ENCODE measurements at places on chromosomes 6 and 20.

DNA sequence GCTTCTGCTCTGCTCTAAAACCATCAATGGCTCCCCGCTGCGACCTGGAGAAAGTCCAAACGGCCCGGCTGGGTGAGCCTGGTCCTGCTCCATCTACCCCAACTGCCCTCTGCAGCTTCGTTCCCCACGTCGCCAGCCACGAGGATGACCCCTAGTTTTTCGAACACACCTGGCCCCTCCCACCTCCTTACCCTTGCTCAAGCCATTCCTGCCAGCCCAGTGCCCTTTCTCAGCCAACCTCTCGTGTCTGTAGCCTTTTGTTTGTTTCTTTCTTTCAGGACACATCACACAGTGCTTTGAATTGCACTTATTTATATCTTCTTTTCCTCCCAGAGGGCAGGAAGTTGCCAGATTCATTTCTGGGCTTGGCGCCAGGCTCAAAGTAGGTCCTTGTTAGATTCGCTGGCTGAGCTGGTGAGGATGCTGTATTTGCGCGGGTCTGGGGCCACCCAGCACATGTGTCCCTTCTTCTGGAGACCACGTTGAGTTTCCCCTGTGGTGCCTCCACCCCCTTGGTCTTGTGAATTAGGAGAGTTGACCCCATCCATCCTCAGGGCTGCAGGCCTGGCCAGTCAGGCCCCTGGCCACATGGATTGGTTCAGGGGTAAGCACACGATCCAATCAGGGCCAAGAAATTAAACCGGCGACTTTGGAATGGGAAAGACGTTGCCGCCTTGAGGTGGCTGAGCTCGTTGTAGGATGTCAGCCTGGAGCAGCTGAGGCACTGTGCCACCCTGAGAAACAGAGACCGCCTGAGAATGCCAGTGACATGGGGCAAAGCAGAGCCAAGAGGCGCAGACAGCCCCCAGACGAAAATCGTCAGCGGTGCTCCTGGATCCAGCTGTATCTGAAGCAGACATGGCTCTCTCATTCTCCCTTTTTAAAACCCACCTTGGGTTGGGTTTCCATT lies 156.0 kb downstream of the CEBPB start:
- DNase-seq: peak; percentile 78

DNA sequence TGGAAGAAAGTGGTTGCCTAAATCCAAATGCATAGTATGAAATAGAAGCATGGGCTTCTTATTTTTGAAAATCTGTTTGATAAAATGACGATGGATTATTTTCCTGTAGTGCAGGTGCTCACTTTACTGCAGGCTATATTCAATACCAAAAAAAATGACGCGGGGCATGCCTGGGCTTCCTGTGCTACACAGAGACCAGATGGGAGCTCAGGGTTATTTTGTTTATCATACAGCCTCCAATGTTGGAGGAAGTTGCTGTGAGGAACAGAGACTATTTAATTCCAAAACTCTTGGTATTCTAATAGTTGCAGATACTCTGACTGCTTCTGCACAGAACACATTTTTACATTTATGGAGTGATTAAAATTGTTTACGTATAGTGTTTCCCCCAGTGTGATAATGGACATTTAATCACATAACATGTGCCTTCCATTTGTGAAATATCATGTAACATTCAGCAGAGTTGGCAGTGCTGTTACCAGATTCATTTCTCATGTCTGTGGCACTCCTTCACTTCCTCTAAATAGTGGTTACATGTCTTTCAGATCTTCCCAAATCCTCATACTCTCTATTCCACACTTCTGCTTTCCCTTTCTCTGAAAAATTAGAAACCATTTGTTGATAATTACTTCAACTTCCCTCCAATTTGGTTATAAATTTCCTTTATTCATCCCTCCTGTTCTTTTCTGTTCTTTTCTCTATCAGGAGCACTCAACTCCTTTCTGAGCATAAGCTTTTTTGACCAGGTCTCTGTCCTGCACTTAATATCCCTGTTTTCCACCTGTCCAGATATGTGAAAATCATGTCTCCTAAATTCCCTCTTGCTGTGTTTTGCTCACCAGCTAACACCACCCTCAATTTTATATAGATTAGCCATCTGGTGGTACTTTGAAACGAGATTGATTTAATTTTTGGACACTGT lies 121.6 kb downstream of the ADGRB3 start:
- no peak for DNase-seq

- no peak for DNase-seq
Observed at GRCh38 chr6:81875782-81876293, 123.4 kb upstream of the TENT5A start.

GRCh38 chr6:21850691-21851090 lies 257.1 kb downstream of the SOX4 start:
- no peak for DNase-seq

DNA sequence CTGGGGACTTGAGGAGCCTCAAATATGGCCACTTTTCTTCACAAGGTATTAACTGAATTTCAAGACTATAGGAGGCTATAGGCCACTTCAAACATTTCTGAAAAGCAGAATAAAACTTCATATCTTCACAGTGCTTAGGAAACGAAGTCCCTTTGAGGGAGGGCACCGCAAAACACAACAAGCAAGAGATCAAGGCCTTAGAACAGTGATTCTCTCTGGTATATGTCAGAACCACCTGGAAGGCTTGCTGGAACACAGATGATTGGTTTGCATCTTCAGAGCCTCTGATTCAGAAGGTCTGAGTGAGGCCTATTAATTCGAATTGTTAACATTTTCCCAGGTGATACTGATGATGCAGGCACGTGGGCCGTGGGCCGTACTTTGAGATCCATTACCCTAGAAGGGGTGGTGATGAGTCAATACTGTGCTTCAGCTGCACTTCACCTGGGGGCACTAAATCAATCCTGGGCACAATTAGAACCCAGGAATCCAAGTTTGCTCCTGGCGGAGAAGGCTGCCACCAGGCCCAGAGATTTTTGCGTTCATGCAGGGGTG lies 10.7 kb downstream of the SUN5 start:
- DNase-seq: no peak

DNA sequence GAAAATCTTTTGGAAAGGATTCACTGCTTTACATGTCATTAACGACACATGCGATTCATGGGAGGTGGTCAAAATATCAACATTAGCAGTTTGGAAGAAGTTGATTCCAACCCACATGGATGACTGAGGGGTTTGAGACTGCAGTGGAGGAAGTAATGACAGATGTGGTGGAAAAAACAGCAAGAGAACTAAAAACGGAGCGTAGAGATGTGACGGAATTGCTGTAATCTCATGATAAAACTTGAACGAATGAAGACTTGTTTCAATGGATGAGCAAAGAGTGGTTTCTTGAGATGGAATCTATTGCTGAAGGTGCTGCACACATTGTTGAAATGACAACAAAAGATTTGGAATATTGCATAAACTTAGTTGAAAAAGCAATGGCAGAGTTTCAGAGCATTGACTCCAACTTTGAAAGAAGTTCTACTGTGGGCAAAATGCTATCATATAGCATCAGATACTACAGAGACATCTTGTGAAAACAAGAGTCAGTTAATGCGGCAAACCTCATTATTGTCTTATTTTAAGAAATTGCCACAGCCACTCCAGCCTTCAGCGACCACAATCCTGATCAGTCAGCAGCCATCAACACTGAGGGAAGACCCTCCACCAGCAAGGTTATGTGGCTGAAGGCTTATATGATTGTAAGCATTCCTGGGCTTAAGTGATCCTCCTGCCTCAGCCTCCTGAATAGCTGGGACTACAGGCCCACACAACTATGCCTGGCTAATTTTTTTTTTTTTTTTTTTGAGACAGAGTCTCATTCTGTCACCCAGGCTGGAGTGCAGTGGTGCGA lies 19.2 kb downstream of the SRSF3 start:
- no peak for DNase-seq

DNA sequence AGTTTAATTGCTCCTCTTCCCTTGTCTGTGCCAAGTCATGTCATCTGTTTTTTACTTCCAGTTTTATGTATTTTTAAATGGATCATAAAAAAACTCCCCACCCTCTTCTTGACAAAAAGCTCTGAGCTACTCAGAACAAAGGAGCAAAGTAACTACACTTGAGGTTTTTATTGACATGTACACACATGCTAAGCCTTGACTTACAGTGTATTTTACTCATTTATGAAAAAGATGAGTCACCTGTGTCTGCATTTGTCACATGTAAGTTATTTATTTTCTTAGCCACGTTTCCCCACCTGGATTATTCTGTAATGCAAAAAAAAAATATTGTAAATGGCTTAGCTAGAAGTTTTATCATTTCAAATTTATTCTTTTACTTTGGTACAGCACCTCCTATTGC lies 628.8 kb upstream of the SLC35B3 start:
- DNase-seq: no peak

DNA sequence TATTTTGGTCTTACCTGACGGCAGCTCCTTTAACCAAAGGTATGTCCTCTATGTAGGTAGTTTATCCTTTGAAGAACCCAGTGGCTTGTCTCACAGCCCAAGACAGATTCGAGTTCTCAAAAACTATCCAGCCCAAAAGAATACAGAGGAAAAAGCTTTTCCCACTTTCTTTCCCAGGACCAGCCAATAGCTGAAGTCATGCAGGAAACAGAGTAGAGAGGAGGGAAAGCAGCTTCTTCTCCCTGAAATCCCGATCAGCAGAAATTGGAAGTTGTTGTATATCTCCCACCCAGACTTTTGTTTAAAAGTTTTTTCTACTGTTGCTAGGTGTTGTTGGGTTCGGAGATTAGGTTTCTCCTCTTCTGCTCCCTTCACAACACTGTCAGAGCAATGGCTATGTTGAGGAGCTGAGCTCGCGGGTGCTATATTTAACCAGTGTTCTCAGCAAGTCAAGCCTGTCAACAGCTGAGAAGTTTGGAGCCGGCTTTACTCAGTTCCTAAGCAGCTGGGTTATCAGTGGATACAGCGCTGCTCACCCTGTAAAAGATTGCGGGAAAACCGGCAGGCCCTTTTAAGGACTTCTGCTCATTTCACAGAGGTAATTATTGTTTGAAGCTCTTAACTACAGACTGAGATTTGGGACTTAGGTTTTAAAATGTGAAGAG lies at the start of gene FILIP1:
FILIP1 (minus strand) TSS at position 401 of the 665 bp plus-strand sequence. CDS start 78,828 bp downstream, outside the sequence.
- DNase-seq: no peak

DNA sequence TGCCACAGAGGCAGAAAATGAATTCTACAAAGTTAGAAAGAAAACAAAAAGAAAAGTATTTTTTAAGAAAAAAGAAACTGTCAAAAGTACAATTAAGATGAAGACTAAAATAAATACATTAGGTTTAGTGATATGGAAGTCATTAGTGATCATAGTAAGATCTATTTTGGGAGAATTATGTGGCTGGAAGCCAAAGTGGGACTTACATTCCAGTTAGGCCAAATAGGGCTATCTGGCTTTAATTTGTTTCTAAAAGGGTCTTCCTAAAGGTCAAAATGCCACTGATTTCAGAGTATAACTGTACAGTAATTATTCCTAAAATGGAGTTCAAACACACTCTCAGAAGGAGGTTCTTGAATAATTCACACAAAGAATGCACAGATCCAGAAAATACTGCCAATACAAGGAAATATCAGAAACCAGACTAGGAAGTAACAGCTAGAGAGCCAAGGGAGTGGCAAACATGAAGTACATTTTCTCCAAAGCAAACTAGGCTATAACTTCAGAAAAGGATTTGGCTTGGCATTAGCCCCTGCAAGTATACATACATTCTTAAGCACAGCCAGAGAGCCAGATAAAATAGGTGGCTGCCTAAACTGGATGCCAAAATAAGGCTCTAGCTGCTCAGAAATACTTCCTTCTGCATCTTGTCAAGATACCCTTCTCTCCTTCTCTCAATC lies 45.3 kb downstream of the PDSS2 start:
- DNase-seq: no peak

- no peak for DNase-seq
Observed at GRCh38 chr6:4906293-4907276, 97.3 kb downstream of the RPP40 start.

GRCh38 chr20:47605673-47606413 lies 104.2 kb downstream of the NCOA3 start:
- no peak for DNase-seq

GRCh38 chr6:125304970-125305660 lies 3.3 kb upstream of the HDDC2 start:
- no peak for DNase-seq

DNA sequence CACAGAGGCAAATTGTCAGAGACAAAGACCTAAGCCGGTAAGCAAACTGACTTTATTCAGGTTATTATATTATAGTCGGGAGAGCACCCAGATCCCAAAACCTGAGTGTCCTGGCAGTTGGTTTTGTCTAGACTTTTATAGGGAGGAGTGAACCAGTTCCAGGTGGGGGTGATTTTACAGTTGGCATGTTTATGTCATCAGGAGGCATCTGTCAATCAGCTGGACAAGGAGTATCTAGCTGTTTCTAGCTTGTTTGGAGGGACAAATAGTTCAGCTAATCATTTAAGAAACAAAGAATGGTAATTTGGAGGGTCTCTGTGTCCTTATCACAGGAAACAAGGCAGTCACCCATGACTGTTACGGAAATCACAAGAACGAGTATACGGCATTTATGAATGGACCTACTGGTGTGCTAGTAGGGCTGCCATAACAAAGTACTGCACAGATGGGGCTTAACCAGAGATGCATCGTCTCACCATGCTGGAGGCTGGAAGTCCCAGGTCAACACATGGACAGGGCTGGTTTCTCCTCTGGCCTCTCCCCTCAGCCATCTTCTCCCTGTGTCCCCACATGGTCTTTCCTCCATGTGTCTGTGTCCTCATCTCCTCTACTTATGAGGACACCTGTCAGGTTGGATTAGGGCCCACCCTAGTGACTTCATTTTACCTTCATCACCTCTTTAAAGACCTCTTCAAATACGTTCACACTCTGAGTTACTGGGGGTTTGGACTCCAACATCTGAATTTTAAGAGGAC lies 122.7 kb downstream of the LY86 start:
- DNase-seq: no peak

DNA sequence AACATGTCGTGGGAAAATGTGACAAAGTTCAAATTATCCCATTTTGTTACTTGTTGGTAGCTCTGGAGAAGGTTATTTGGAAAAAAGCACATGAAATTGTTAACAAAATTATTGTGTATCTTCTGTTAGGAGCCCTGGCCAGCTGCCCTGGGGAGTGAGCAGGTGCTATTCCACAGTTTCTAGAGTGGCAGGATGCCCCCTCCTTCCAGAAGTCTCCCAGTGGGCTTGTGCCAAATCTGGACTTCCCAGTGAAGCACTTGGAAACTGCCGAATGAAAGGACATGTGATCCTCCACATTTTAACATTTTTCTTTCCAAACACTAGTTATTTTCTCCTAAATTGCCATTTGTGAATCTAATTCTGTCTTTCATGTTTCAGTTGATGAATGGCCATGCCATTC lies 66.9 kb upstream of the CLDN20 start:
- no peak for DNase-seq

GRCh38 chr6:36581716-36582115 lies 12.4 kb upstream of the SRSF3 start:
- no peak for DNase-seq

GRCh38 chr6:16236009-16236501 lies 2.3 kb upstream of the GMPR start:
- no peak for DNase-seq

GRCh38 chr20:37298190-37298939 lies 8.9 kb downstream of the MANBAL start:
- DNase-seq: no peak

DNA sequence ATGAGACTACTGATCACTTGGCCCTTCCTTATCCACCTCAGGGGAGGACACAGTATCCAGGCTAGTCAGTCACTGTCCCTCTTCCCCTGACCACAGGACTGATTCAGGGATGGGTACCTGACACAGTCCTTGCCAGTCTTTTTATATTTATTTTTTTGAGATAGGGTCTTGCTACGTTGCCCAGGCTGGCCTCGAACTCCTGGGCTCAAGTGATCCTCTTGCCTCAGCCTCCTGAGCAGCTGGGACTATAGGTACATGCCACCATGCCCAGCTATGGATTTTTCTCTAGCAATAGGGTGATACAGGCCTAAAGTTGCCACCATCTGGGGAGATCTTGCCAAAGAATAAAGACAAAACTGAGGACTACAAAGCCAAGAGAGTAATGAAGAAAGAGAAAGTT lies 10.2 kb downstream of the TUBB2B start:
- DNase-seq: no peak

All from fibroblast of the conjunctiva (primary cell).